ENCODE measurements at places on chromosomes 7 and 10.
A peak's percentile ranks its signal among the peaks of the same experiment; 100 is the strongest.

GRCh38 chr10:6918305-6918704, 338.2 kb upstream of the PRKCQ start:
- no peak for DNase-seq

- no peak for DNase-seq
Measured at GRCh38 chr7:23358152-23358674, 59.1 kb downstream of the MALSU1 start.

GRCh38 chr7:19405541-19405940, 260.3 kb upstream of the FERD3L start:
- no peak for DNase-seq

GRCh38 chr7:80150611-80151273, 16.1 kb downstream of the GNAI1 start:
- DNase-seq: no peak

GRCh38 chr7:147483634-147484292, 1106.8 kb upstream of the C7orf33 start:
- peak; percentile 33 for DNase-seq

DNA sequence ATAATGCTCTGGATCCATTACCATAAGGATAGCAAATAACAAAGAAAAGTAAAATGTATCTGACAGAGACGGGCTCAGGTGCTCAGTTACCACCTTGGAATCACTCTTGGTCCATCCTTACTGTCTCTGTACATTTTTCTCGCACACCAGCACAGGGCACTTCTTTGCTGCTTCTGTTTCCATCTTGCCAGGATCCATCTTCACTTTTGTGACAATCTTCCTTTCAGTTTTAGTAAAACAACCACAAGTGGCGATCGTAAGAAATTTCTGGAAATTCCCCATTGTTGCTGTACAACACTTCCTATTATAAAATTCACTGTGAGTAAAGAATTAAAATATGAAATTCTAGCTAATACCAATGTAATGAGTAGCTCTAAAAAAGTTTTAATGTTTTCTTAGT, 695.5 kb downstream of the GRM8 start:
- DNase-seq: no peak

- no peak for DNase-seq
Measured at GRCh38 chr7:101180130-101180755, at the start of gene NAT16. NAT16 (minus strand) TSS chr7:101180293; CDS start chr7:101174807, 5,486 bp downstream.
